ENCODE measurements at places on chromosomes 3 and 15.

- DNase-seq = no peak
These were observed 775.2 kb upstream of the GOLIM4 start for GRCh38 chr3:168870892-168871291.

DNA sequence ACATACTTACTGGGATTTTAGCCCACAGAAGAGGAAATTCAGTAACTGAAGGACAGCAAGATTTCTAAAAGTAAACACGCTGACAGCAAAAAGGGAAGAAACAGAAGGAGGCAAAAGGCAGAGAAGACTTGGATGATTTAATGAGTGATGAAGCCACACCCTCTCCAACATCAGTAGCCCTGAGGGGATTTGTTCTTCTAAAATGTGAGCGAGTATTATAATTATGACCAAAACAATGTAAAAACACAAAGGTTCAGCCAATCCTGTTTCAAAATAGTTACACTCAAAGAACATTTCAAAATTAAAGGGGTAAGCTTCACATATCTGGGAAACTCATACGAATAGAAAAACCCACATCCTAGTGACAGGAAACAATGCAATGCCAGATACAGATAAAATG lies 25.0 kb downstream of the MCCC1 start:
- no peak for DNase-seq

DNA sequence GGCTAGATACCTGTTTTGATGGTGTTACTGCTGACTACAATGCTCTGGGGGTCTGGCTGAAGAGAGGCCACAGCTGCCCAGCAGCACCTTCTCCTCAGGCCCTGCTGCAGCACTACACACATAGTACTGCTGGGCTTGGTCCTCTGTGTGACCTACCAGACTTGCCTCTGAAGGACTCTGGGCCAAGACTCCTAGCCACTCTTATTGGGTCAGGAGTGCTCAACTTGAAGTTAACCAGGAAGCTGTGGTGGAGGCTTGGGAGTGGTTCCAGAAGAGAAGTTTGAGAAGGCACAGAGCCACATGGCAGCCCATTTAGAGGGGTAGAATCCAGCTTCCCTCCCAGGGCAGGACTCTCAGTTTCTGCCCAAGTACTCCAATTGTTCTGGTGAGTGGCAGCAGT lies 16.6 kb downstream of the ELP6 start:
- no peak for DNase-seq

DNA sequence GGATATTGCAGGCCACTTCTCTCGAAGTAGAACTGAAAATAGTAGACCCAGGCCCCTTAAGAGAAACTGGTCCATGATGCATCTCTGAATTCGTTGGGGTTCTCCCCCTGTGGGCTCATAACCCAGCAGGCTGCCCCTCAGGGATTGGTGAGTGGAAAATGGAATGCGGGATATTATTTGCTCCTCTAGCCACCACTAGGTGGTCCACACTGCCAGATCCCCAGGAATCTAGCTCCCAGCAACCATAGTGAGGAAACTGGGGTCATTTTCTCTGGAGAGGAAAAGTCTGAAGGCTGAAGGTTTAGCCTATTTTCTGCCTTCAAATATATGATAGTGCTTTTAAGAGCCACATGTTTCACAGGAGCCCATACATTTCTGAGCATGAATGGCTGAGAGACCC lies 6.7 kb downstream of the CX3CR1 start:
- DNase-seq = no peak

GRCh38 chr3:136562026-136562425 lies 190.2 kb downstream of the STAG1 start:
- DNase-seq = no peak

DNA sequence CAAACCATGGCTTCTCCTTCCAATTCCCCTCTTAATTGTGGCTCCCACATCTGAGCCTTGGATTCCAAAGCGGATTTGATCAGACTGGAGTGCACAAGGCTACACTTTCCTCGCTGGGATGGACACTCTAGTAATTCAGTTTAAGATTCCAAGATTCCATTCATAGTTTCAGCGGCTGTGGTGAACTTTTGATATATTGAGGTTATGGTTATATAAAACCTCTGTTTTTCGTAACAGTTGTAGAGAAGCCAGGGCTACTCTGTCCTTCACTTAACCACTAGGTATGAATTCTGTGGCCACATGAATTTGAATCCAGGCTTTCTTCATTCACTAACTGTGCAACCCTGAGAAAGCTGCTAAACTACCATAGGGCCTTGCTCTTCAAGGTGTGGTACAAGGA lies 67.9 kb upstream of the KY start:
- DNase-seq = no peak

DNA sequence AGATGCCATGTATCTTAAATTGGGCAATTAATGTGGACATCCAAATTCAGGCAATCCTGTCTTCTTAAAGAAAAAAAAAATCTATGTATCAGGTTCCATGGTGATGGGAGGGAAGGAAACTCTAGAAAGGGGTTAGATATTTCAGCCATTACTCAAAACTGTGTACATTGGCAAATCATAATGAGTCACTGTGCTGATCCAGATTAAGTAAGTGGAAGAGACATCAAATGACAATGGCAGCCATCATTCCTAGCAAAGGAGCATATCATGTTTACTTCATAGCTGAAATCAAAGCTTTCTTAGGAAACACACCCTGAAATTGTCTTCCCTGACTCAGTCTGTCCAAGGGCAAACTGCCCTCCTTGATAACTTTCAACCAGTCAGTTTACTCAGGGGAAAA lies 713.3 kb upstream of the GBE1 start:
- DNase-seq = no peak

DNA sequence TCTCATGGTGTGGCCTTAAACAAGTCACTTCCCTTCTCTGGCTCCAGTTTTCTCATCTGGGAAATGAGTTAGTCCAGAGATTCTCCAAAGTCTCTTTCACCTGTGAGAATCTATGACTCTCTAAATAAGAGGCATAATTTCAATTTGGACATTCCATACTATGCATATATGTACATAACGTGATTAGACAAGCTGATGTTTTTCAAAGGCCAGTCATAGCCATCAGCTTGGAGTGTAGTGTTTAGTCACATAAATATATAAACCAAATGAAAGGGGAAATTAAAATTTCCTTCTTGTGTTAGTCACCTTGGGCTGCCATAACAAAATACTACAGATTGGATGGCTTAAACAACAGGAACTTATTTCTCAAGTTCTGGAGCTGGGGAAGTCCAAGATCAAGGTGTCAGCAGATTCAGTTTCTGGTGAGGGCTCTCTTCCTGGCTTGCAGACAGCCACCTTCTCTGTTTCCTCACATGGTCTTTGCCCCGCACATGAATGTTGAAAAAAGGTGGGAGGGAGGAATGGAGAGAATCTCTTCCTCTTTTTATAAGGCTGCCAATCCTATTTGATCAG lies 19.4 kb downstream of the TMEM41A start:
- no peak for DNase-seq

- peak; percentile 24 for DNase-seq
These were observed 136.0 kb upstream of the CCDC54 start for GRCh38 chr3:107241217-107241616.

- DNase-seq = no peak
These were observed 184.8 kb downstream of the ADAMTSL3 start for GRCh38 chr15:83838763-83839162.

- DNase-seq = no peak
These were observed 1.8 kb downstream of the RBMS3 start for GRCh38 chr3:29282427-29283230.

- DNase-seq = no peak
These were observed 220.1 kb downstream of the PYDC2 start for GRCh38 chr3:191680989-191681597.

DNA sequence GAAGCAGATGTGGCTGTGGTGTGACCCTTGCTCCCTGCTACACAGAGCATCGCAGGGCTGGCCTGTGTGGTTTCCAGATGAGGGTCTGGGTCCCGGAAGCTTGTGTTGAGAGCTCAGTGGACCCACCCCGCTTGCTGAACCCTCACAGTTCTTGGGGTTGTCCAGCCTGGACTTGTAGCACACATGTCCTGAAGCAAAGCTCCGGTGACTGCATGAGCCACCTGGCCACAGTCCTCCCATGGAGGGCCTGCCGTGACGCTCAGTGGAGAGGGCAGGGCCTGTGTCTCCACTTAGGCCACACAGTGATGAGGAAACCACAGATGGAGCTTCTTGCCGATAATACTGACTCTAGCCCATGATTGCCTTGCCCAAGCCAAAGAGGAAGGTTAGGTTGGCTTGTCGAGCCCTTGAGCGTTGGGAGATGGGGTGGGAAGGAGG lies 62.6 kb downstream of the RGMA start:
- no peak for DNase-seq

DNA sequence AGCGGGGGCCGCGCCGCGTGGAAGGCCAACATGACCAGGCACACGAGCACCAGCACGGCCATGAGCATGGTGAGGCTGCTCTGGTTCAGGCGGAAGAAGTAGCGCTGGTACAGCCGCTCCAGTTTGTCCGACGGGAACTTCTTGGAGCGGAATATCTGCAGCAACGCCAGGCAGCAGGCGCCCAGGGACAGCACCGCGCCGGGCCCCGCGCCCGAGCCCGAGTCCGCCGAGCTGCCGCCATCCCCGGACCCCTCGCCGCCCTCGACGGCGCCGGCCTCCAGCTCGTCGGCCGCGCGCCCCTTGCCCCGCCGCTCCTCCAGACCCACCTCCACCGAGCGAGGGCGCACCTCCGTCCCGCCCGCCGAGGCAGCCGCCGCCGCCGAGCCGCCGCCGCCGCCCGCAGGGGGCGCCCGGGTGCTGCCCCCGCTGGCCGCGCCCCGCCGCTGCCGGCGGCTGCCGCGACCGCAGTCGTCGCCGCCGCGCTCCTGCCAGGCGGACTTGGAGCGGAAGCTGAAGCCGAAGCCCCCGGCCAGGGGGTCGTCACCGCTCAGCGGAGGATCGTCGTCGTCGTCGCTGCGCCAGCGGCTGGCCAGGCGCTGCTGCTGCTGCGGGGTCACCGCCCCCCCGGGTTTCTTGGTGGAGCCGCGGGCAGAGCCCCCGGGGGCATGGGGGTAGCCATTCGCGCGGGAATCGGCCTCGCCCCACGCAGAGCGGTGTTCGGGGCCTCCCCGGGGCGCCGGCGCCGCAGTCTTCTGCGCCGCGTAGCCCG lies 957 bp downstream of the ADCY5 start:
- DNase-seq = no peak

DNA sequence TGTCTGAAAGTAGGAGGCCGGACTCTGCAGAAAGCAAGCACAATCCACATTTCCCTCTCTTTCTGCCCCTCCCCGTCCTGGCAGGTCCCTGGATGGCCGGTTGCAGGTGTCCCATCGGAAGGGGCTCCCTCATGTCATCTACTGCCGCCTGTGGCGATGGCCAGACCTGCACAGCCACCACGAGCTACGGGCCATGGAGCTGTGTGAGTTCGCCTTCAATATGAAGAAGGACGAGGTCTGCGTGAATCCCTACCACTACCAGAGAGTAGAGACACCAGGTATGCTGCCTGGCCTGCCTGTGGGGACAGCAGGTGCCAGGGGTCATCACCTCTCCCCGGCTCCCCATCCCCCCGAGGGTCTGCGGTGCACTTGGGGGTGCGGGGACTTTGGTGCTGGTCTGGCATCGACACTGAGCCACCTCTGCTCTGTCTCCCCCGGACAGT lies 89.6 kb downstream of the AAGAB start:
- DNase-seq = no peak

- DNase-seq = no peak
These were observed 35.5 kb downstream of the CADPS start for GRCh38 chr3:62839748-62840147.

DNA sequence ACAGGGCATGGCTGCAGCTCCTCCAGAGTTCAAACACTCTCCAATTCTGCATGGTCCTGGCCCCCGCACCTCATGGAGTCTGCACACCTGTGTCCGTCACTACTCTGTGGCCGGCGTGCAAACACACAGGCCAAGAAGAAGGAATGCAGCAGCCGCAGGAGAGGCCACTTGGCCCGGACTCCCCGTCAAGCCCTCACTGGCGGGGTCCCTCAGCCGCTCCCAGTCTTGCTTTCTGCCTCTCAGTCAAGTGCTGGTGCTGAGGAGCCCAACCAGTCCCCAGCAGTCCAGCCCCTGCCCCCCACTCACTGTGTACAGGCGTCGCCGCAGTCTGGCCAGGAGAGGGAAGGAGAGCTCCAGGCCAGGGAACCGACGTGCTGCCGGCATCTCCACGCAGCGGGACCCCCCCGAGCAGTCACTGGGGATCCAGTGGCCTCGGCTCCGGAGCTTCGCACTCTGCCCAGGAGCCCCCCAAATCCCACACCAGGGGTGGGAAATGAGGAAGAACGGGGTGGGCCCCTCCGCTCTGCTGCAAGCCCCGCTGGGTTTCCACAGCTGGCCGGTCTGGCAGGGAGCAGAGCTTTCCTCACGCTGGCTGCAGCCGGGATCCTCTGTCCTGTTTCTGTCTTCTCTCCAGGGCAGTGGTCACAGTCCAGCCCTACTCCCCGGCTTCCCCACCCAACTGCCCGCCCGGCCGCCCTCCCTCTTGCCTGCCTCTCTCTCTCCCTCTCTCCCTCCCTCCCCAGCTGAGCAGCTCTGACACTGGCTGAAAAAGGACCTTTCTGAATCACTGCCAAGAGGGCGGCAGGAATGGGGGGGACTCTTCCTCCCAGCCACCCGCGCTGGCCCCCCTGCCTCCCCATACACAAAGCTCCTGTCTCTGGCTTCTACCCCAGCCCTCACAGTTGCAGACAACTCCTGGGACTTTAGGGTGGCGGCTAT lies 16.0 kb downstream of the TNK2 start:
- DNase-seq = peak; percentile 94

GRCh38 chr3:194713299-194714136 lies 27.8 kb downstream of the FAM43A start:
- DNase-seq = no peak

GRCh38 chr3:27633224-27633545 lies 88.9 kb downstream of the EOMES start:
- DNase-seq = no peak

GRCh38 chr3:128149650-128150049 lies 3.6 kb upstream of the EEFSEC start:
- no peak for DNase-seq

DNA sequence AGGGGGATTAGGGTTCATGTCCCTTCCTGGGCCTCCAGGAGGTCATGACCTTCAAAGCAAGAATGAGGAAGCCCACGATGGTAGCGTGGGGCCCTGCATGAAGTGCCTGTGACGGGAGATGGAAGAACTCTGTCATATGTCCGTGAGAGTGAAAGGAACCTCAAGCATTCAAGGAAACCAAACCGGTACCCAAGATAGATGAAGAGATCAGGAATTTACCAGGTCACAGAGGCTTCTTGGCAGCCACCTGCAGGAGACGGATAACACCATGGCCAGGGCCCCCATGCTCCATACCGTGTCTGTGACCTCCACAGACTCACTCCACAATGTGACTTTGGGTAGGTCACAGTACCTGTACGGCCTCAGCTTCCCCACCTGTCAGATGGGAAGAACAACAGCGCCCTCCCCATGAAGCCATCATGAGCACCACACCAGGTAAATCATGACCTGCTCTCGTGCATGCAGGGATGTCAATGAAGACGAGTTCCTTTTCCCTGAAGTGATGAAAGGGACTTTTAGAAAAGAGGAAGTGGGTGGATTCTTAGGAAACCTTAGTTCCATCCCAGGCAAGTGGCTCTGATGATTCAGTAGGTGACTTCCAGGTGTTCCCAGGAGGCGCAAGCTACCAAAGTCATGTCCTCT lies 23.3 kb upstream of the CYP11A1 start:
- DNase-seq = no peak

GRCh38 chr3:43735618-43736017 lies 44.9 kb downstream of the ABHD5 start:
- no peak for DNase-seq

- no peak for DNase-seq
These were observed 31.0 kb downstream of the EPHB3 start for GRCh38 chr3:184592371-184593219.

- no peak for DNase-seq
These were observed 137.4 kb downstream of the MBNL1 start for GRCh38 chr3:152405915-152406802.

All from putamen (tissue), 1 donor.